Stimulated activated naive CD4-positive, alpha-beta T cell (primary cell): ENCODE measurements at places on chromosomes 5 and 9.

GRCh38 chr5:146622391-146622790 lies 106.4 kb upstream of the GPR151 start:
- DNase-seq, result no peak

DNA sequence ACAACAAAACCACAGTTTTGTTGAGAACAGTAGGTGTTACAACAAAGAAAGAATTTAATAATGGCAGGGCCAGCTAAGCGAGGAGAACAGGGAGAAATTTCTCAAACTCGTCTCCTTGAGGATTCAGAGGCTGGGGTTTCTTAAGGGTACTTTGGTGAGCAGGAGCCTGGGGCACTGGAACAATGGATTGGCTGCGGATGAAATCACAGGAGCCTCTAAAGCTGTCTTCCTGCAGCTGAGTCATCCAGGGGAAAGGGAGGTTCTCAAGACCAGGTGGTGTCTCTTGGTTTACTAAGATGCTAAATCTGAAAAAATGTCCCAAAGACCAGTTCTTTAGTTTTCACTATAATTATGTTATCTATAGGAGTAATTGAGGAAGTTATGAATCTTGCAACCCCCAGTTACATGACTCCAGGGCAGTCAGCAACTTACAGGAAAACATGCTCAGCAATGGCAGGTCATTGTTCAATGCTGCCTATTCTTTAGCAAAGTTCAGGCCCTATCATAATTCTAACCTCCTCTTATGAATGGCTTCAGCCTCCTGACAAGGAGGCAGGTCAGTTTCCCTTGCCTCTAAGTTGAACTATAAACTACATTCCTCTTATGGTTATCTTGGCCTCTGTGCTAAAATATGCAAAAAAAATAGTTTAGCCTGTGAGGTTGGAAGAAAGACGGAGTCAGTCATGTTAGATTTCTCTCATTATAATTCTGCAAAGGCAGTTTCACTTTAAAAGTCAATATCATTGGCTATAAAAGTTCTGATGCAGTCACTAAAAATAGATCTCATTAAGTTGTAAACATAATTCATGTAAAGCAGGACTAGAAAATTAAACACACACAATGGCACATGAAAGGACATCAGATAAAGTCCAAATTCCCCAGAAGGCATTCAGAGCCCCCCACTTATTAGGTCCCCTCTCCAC lies 63.3 kb upstream of the CKS2 start:
- DNase-seq, result no peak

- DNase-seq, result no peak
Measured at GRCh38 chr9:91127653-91128052, 234.1 kb downstream of the AUH start.

DNA sequence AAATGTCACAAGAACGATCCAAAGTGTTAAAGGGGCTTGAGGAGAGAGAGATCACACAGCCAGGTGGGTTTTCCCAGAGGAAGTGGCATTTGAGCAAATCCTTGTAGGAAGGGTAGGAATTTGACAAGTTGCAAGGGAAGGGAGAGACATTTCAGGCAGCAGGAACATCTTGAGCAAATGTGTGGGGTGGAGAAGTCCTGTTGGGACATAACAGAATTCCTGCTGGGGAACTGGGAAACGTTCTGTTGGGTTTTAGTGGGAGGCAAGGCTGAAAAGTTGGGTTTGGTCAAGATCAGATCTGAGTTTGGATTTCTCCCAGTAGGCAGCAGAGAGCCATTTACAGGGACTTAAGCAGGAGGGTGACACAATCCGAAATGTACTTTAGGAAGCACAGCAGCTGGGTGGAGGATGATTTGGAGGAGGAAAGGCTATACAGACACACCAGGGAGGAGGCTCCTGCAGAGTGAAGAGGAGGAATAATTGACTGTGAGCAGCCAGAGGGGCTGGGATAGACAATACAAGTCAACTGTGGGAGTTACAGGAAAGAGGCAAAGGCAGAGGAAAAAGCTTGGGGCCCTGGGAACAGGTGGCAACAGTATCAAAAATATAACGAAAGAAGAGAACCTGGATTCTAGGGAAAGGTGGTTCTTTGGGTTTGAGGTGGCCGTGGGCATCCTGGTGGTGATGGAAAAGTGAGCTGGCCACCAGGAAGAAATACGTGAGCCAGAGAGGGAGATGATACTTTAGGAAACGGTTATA lies 3.1 kb upstream of the ZSWIM6 start:
- no peak for DNase-seq

DNA sequence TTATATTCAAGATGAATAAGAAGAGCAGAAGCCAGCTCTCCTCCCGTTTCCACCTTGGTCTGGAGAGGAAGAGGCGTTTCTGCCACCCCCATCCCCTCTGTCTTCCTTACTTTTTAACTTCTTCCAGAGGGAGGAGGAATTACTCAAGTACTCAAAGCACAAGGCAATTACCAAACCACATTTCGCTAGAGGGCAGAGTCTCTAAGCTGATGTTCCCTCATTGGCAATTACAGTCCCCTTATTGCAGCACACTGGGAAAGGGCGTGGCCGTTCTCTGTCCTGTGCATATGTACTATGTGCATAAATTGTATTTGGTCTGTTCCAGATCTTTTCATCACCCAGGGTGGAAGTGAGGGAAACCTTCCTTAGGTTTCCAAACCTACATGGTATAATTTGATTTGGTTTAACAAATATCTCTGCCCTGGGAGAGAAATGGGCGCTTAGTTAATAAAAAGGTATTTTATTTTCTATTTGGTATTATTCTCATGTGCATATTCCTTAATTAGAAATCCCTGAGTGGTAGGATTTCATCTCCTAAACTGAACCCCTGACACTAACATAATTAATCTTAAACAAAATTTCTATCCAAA lies 29.8 kb upstream of the ALDOB start:
- no peak for DNase-seq

GRCh38 chr5:134083517-134083916 lies 31.0 kb upstream of the TCF7 start:
- DNase-seq, result no peak

- no peak for DNase-seq
Measured at GRCh38 chr5:92761585-92761984, 819.4 kb downstream of the NR2F1-AS1 start.

GRCh38 chr5:41256400-41256799 lies 43.1 kb upstream of the C6 start:
- DNase-seq, result no peak

GRCh38 chr9:70941191-70941590 lies 180.2 kb downstream of the TRPM3 start:
- no peak for DNase-seq
